ENCODE measurements at places on chromosomes 4 and X.

DNA sequence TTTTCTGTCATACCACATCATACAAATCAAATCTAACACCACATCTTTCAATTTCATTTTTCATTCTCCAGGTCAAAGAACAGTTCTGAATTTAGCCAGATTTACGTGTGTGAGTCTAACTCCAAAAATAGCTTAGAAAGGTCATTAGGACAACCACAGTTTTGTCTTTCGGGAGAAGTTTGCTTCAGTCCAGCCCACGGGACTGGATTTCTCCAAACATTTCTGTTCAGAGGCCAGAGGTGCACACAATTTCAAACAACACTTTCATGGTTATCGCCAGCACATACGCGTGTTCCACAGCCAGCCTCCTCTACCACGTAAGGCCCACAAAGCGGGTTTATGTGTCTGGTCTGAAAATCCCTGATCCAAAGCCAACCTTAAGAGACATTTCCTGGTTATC is 65.9 kb downstream of the VEGFC start:
- DNase-seq: peak; percentile 25

DNA sequence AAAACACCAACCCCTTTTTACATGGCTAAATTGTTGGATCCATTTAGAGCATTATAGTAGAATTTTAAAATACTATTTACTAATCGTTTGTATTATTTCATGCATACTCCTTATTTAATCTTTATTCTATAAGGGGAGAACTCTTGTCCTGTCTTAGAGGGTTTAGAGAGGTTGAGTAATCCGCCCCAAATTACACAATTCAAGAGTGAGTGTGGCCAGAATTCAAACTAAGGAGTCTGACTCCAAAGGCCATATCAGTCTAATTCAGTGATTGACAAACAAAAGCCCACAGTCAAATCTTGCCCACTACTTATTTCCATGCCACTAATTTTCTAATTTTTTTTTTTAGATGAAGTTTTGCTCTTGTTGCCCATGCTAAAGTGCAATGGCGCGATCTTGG is 33.7 kb upstream of the NEIL3 start:
- DNase-seq: peak; percentile 20

DNA sequence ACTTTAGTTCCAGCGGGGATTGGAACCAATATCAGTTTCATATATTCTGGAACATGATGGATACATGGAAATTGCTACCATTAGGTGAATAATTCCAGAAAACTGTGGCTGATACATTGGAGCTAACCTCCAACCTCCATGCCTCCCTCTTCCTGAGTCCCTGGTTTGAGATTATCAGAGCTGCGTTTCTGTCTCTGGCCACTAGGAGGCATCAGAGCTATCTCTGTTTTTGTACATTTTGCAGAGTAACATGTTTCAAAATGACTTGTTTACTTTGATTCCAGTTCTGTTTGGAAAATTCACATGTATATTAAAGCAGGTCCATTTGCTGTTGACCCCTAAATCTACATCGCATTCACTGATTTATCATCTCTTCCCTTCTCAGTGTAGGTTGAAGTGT is 2.4 kb upstream of the RAB40AL start:
- peak; percentile 44 for DNase-seq

- no peak for DNase-seq
Observed at GRCh38 chrX:48676893-48677270, 6.7 kb upstream of the WAS start.

- DNase-seq: no peak
Observed at GRCh38 chr4:171378323-171378722, 434.9 kb upstream of the GALNTL6 start.

- DNase-seq: no peak
Observed at GRCh38 chr4:14771094-14771493, 231.2 kb upstream of the CPEB2 start.

GRCh38 chr4:73914071-73914470 is 44.9 kb downstream of the CXCL1 start:
- DNase-seq: no peak

GRCh38 chr4:67207941-67208441 is 337.3 kb downstream of the CENPC start:
- DNase-seq: no peak

DNA sequence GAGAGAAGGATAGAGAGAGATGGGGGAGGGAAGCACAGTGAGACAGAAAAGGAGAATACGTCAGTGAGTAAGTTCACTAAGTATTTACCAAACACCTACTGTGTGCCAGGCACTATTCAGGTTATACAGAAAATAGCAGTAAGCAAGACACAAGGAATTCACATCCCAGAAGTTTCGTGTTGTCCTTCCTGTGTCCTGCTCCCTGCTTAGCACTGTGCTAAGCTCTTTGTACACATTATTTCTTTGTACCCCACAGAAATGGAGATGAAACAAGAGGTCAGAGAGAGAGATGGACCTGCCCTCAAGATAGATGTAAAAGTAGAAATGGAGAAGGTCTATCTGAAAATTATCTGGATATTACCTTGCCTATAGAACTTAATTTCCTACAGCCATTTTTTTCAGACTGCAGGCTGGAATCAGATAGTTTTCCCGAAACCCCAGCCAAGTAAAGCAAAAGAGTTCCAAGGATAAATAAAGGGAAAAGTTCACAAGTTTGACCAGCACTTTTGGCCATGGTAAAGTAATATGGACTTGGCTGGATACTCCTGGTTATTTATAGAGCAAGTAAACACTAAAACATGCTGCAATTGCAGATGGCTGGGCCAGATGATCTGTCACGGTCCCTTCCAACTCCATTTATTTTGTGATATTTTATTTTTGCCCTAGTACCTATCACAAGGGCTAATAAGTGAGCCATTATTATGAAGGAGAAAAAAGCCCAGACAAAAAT is 353.7 kb upstream of the SLC7A11 start:
- DNase-seq: peak; percentile 29

GRCh38 chrX:119539872-119540271 is 25.3 kb downstream of the STEEP1 start:
- DNase-seq: no peak

DNA sequence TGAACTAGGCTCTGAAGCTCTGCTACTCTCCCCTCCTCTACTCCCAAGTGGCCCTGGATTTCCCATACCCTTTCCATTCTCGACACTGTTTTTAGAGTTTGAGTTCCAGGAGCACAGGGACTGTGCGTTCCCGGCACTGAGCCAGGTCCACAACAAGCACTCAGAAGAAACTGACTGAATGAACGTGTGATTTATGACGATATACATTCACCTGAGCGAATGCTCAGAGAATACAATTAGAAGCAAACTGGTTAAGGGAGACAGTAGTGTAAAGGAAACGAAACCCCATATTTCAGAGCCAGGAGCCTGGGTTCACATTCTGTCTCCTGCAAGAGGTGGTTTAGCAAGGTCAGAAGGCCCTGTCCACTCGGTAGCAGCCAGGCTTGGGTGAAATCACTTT is 1.4 kb upstream of the KIAA0232 start:
- no peak for DNase-seq

- no peak for DNase-seq
Observed at GRCh38 chr4:103244251-103244650, 46.1 kb upstream of the CENPE start.

GRCh38 chr4:46441136-46441859 is 51.4 kb upstream of the GABRA2 start:
- no peak for DNase-seq

- no peak for DNase-seq
Observed at GRCh38 chr4:3657902-3658529, 108.2 kb upstream of the ADRA2C start.

- DNase-seq: peak; percentile 64
Observed at GRCh38 chr4:56909086-56909894, 1.6 kb downstream of the REST start.

DNA sequence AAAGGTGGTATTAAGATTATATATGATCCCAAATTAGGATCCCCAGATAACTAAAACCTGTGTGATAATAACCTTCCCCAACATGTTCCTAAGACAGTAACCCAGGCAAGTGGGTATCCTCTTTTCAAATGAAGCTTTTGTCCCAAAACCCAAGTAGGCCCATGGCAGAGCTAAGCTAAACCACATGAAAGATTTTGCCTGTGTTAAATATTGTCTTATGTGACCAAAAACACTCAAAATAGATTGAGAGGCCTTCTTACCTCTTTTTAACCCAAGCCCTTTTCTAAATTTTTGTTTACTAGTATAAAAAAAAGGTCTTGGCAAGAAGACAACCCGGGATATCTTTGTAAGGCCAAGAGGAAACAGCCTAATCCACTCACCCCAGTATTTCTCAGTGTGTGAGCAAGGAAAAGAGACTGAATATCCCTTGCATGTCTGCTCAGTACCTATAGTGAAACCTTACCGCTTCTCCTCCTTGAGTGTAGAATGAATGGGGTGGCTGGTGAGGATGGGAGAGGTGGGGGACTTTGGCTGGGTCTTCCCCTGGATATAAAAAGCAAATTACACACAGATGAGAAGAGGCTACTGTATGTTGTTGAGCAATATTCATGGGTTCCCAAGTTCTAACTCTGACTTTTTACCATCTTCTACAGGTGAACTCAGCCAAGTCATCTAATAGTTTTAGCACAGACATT is 188.8 kb upstream of the BMP3 start:
- DNase-seq: no peak

- DNase-seq: peak; percentile 45
Observed at GRCh38 chrX:81377329-81377728, 175.4 kb downstream of the SH3BGRL start.

DNA sequence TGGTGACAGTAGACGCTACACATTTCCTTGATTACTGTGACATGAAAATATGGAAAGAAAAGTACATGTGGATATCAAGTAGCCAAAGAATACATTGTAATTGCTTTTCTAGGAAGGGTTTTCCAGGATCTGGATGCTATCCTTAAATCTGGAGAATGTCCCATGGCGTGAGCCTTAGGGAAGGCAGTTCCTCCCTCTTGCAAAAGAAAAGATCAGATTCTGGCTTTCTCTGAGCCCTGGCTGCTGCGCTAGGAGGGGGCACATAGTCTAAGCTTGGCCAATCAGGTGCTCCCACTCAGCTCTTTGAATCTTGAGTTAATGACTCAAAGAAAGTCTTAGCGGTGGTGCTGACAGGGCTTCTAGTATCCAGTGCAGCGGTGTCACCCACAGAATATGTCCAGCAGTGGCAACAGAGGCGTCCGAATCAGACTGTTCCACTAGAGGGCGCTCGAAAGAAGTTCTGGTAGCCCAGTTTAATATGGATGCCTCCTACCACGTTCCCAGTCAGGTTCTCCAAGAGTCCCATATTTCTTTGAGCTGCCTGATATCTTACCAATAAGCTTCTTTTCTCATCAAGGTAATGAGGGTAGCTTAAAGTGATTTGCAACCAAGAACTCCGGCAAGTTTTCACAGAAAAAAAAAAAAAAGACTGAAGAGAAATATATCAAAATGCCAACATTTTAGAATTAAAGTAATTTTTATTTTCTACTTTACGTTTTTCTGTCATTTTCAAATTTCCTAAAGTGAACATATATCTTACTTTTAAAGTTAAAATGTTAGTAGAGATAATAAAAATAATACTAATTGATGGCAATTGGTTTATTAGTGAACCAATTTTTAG is 213.4 kb upstream of the S100G start:
- peak; percentile 74 for DNase-seq

- no peak for DNase-seq
Observed at GRCh38 chr4:153471698-153472093, 5.5 kb downstream of the TMEM131L start.

GRCh38 chrX:16851421-16851820 is 18.7 kb downstream of the RBBP7 start:
- no peak for DNase-seq

- DNase-seq: no peak
Observed at GRCh38 chr4:139209470-139210063, 32.5 kb upstream of the ELF2 start.

DNA sequence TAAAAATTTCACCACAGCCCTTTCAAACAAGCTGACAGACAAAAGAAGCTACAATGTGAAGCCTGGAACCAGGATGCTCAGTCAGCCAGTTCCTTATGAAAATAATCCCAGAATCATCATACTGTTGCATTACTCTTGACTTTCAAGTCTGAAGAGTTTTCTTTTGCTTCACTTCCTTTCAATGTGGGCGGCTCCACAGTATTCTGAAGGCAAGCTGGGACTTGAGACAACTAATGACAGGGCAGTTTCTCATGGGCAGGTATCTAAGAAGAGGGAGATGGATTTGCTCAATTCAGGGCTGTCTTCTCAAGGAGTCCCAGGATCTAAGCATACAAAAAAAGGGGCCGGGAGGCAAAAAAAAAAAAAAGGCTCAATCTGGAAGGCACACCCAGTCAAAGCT is 173.4 kb downstream of the PAPSS1 start:
- no peak for DNase-seq

GRCh38 chr4:2848449-2848848 is 4.8 kb downstream of the ADD1 start:
- no peak for DNase-seq

DNA sequence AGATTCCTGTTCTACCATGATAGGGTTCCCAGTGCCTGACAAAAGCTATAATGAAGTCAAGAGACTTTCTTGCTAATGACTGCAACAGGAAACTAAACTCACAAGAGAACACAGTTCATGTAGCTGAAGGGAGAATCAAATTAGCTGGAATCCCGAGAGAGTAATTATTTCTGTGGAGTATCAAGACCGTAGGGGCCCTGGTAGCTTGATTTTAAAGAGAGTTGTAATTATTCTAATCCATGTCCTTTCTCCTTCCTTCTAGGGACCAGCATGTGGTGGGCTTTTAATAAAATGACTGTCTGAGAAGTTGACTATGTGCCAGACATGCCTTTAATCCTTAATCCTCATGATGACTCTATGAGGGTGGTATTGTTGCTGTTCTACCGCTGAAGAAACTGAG is 1.7 kb upstream of the TRPC5OS start:
- DNase-seq: no peak

DNA sequence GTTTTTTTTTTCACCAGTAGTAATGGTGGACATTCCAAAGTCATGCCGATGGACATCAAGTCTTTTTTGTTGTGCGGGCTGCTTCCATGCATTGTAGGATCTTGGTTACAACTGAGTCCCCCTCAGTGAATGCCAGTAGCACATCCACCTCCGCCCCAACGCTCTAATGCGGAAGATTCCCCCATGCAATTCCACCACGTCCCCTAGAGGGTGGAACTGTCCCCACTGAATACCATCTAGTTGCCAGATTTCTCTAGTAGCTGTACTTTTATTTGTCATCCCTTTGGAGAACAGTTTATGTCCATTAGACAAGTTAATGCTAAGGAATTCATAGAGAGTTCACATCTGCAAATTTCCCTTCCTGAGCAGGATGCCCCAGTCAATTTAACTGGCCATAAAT is 6.7 kb downstream of the SHISA3 start:
- DNase-seq: no peak

- no peak for DNase-seq
Observed at GRCh38 chrX:93580634-93581033, 92.7 kb downstream of the NAP1L3 start.

DNA sequence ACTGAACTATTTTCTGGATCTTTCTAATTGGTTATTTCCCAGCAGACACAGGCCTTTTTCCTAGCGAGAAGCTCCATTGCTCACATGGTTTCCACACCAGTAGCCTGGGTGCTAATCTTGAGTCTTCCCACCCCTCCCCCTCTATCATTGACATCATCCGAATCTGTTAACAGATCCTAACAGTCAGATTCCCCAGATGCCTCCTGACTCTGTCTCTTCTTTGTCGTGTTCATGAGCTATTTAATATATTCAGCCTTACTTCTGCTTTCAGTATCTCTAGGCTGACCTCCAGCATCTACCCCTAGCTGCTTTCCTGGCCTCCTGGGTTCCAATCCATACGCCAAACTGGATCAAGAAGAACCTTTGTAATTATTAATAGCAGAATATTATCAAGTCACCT is 85.0 kb downstream of the CLNK start:
- DNase-seq: no peak

GRCh38 chr4:131091896-131092295 is 1995.9 kb downstream of the C4orf33 start:
- DNase-seq: peak; percentile 52
